ENCODE measurements at places on chromosomes 7 and 10.

- DNase-seq: peak; percentile 36
Observed at GRCh38 chr7:115679976-115680375, 350.6 kb downstream of the TFEC start.

GRCh38 chr7:18019555-18019954 lies 8.1 kb downstream of the PRPS1L1 start:
- DNase-seq: peak; percentile 71

GRCh38 chr7:107138696-107139420 lies 29.9 kb upstream of the HBP1 start:
- no peak for DNase-seq

- peak; percentile 43 for DNase-seq
Observed at GRCh38 chr7:54839575-54840213, 80.7 kb upstream of the SEC61G start.

DNA sequence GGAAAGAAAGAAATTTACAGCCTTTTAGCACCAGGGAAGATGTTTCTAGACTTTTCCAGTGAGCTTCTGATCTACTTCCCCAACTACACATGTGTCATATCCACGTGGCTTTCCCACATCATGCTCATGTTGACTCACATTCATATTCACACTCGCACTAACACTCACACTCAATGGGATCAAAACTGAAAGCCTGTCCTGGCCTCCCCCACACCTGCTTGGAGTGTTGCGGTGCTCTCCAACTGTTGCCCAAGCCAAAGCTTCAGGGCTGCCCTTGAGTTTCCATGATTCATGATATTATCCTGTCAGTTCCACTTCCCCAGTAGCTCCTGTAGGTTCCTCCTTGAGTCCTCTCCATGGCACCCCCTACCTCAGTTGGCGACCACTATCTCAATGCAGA lies 444.4 kb downstream of the GATA3 start:
- DNase-seq: no peak

- no peak for DNase-seq
Observed at GRCh38 chr10:85926986-85927385, 439.6 kb downstream of the GRID1 start.

DNA sequence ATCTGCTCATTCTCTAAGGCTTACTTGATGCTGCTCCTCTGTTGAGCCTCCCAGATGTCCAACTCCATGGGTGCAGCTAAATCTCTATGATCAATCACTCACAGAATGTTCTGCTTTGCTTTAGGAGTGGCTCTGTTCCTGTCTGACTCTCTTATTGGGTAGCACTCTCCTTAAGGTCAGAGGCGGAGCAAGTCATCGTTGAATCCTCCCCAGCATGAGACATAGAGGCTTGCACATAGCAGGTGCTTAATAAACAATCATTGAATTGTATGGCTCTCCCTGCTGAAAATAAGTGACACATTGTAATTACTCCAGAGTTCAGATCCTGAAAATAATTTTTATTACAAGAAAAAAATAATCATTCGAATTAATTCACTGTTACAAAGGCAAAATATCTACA lies 69.7 kb downstream of the NPS start:
- DNase-seq: no peak

- DNase-seq: no peak
Observed at GRCh38 chr7:96303105-96303685, 18.7 kb downstream of the SLC25A13 start.

GRCh38 chr7:151721694-151722093 lies 155.2 kb downstream of the PRKAG2 start:
- no peak for DNase-seq

DNA sequence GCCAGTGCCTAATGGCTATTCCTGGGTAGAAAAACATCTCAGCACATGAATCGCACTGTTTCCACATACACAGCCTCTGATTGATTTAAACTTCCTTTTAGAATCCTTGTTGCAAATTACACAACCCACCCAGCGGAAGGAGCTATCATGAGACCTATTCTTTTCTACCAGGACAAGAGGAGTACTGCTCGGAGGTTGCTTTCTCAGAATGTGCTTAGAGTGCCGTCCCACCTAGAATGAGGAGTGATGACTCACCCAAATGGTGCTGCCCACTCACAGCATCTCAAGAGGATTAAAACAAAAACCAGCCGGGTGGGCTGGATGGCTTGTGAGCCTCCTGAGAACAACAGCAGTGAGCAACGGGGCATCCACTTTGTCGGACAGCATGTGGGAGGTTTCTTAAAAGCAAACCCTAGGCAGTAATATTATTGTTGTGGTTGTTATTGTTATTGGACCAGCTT lies 128.9 kb downstream of the DGKI start:
- peak; percentile 90 for DNase-seq

Data from inflammatory macrophage treated with lipopolysaccharide for 4 hours (primary cell).